Tibial artery (tissue), 4 donors: ENCODE measurements at places on chromosomes 3 and 15.

DNA sequence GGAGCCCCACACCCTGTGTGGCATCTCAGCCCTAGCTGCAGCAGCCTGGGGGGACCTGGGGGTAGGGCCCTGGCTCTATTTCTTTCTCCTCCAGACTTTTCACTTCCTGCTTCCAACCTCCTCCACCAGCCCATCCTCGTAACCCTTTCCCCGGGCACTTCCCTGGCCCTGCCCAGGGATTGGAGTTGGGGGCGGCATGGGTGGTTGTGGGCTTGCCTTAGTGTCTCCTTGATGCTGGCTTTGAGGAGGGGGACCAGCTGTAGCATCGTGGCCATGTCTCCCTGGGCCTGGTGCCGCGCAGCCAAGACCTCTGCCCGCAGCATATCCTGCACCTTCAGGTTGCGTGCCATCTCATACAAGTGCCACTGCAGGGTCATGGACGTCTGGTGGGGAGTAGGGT is 28.1 kb downstream of the CYP11A1 start:
- peak; percentile 34 for DNase-seq

DNA sequence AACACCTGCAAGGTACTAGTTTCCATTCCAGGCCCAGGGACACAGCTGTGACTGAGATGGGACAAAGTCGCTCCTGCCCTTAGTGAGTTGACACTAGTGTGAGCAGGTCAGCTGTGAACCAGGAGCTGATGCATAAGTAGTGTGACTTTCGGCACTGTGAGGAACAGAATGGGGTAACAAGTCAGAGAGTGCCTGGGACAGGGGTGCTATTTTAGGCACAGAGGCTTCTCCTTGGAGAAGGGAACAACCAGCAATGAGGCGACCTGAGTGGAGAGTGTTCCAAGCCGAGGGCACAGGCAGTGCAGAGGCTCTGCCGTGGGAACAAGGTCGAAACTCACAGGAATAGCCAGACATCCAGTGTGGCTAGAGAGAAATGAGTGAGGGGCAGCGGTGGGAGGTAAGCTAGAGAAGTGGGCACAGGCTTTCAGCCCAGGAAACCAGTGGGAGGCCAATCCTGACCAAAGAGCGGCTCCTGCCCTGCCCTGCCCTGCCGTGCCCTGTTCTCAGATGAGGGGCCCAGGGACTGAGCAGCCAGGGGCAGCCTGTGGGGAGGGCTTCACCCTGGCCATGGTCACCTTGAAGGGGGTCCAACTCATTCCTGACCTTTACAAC is 14.2 kb downstream of the DNAH1 start:
- no peak for DNase-seq

DNA sequence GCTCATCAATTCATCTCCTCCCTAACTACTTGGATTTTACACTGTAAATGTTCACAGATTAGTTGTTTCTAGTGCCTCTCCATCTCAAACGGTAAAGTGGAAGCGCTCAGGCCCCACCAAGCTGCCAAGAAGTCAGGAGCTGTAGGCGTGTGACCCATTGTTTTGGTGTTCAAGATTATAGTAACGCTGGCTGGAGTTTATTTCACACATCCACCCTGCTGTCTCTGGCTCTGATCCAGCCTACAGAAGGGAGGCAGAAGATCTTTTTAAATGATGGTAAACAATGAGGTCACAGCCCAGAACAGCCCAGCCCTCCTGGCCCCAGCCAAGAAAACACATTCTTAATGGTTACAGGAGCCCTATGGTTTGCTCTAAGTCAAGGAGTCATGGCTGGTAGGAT is 25.7 kb upstream of the GALNT15 start:
- peak; percentile 96 for DNase-seq

DNA sequence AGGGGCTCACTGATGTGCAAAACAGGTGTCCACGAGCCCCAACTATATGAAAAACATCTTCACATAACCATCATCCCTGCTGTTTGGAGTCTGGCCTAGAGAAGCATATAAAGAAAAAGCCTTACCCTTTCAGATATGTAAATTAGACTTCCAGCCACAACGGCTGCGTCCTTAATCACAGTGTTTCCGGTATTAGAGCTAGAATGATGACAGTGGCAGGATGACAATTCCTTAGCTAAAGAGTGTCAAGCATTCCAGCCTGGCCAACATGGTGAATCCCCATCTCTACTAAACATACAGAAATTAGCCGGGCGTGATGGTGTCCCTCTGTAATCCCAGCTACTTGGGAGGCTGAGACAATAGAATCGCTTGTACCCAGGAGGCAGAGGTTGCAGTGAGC is 19.5 kb upstream of the SAMD7 start:
- DNase-seq = no peak

DNA sequence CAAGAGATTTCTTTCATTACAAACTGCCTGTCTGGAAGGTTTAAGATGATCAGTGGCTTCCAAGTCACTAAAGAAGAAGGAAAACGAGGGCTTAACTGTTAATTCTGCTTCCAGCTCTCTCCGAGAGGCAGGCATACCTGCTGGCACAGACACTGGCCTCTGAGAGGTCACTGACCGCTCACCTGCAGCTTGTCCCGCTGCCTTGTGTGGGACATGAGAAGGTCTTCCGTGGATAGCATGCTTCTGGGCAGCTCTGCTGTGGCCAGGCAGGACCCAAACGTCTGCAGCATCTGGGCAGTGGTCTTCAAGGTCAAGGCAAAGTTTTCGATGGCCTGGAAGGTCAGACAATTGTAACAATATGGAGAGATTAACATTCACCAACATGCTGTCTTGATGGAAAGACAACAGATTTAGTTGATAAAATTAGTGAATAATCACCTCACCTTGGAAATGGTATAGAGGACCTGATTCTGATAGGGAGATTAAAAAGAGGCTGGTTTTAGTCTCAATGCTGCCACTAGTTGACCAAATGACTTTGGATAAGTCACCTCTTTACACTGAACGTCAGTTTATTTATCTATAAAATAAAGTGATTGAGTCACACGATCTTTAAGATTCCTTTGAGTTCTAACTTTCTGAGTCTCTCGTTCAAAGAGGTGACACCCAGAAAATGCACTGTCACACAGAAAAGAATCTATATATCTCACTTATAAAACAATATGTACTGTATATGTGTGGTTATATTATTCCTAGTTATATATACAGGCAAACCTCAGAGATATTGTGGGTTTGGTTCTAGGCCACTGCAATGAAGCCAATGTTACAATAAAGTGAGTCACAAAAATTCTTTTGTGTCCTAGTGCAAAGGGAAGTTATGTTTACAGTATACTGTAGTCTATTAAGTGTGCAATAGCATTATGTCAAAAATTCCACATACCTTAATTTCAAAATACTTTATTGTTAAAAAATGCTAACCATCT is 65.1 kb downstream of the B3GNT5 start:
- no peak for DNase-seq
